Activated T-helper 1 cell treated with anti-CD3 and anti-CD28 coated beads, Interleukin-2, amount 50 U/mL, for 16 hours (primary cell): ENCODE measurements at places on chromosomes 7 and 10.

DNA sequence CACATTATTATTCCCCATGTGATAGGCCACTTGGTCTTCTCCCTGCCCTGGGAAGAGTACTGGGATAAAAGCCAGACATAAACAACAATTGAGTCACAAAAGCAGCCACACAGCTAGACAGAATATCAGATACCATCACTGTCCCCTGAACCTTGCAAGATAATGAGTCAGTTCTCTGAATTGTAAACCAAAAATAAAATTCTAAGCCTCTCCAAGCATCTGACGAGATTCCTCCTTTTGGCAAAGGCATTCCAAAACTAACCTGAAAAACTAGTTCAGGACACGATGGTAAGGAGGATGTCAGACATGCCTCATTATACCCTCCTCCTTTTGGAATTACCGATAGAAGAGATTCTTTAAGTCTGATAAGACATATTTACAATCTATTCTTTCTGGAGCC is 450.7 kb downstream of the HTR7 start:
- DNase-seq: no peak

DNA sequence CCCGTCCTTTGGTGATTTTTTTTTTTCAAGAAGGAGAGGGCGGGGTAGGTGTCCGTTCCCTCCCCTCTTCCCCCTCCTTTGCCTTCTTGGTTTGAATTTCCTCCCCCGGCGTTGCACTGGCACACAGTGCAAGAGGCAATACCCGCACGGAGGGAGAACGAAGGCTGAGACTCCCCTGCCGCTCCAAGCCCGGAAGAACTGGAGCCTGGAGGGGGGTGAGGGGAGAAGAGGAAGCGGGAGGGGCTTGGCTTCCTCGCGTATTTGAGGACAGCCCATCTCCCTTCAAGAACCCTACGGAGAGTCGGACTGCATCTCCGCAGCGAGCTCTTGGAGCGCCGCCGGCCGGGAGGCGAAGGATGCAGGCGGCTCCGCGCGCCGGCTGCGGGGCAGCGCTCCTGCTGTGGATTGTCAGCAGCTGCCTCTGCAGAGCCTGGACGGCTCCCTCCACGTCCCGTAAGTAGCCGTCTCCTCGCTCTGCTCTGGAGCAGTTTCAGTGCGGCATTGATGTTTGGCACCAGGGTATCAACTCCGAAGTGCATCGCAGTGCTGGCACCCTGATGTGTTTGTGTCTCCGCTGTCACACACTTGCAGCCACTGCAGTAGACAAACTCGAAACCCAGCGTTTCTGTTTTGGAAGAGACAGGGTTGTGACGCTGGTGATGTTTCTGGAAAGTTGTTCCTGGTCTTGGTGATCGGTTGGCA is at the start of gene CNTNAP2:
CNTNAP2 (plus strand) TSS at position 281 of the 702 bp plus-strand sequence; CDS start at position 357, 76 bp downstream.
- DNase-seq: no peak

- DNase-seq: no peak
Observed at GRCh38 chr10:97949462-97949861, 81.0 kb downstream of the CRTAC1 start.

GRCh38 chr10:12847361-12847975 is 154.0 kb downstream of the CCDC3 start:
- DNase-seq: no peak

- DNase-seq: no peak
Observed at GRCh38 chr10:4557469-4557868, 268.5 kb upstream of the AKR1E2 start.

- no peak for DNase-seq
Observed at GRCh38 chr10:64846700-64847099, 1325.5 kb downstream of the REEP3 start.

DNA sequence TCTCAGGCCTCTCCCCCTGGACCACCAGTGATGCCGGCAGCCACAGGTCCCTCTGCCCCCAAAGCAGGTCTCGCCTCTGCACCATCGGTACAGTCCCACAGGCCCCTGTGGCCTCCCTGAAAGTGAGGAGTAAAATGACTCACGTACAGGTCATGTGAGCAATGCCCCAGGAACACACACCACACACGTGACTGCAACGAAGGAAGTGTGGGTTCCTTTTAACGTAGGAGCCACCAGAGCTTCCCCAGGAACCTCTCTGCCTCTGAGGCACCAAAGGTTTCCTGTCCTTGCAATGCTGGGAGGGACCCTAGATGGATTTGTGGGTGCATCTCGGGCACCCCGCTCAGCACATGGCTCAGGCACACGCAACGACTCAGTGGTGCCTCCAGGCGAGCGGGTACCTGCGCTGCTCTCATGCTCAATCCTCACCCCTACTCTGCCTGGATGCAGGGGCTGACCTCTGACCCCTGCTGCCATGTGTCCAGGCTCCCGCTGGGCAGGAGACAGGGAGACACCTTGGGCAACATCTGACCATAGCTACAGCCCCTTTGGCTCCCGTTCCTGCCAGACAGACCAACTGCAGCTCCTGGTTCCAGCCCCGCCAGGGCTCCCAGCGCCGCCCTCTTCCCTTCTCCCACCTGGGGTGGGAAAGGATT is 120.7 kb downstream of the PRKAG2 start:
- peak; percentile 43 for DNase-seq

DNA sequence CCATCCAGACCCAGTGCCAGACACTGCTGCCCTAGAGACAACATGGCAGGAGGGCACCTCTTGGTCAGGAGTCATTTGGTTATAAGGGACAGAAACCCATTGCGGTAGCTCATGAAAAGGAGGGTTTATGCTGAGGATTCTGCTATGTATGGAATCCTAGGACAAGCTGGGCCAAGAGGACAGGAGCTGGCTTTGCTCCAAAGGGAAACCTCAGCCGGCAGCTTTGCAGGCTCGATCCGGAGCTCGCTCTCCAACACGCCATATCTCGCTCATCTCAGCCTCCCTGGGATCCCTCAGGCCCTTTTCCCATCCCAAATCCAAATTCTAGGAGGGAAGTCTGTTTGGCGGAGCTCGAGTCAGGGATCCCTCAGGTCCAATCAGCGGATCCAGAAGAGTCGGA is 345.7 kb downstream of the GLRX3 start:
- no peak for DNase-seq

- DNase-seq: no peak
Observed at GRCh38 chr10:1120306-1120705, 64.1 kb downstream of the WDR37 start.

- no peak for DNase-seq
Observed at GRCh38 chr10:44511166-44511565, 126.3 kb upstream of the CXCL12 start.

- DNase-seq: no peak
Observed at GRCh38 chr10:122875843-122876466, 3.4 kb downstream of the FAM24B start.

DNA sequence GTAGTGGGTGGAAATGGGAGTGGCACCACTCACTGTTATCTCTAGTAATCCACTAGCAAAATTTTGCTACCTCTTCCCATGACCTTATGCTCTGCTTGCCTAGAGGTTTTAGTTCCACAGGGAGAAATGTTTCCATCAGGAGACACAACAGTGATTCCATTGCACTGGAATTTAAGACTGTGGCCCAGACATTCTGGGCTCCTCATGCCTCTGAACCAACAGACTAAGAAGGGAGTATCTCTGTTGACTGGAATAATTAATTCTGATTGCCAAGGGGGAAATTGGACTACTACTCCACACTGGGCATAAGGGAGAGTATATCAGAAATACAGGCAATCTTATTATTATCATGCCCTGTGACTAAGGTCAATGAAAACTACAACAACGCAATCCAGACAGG is 16.2 kb upstream of the BRAF start:
- no peak for DNase-seq

- DNase-seq: no peak
Observed at GRCh38 chr10:127576740-127577161, 27.6 kb downstream of the NPS start.

DNA sequence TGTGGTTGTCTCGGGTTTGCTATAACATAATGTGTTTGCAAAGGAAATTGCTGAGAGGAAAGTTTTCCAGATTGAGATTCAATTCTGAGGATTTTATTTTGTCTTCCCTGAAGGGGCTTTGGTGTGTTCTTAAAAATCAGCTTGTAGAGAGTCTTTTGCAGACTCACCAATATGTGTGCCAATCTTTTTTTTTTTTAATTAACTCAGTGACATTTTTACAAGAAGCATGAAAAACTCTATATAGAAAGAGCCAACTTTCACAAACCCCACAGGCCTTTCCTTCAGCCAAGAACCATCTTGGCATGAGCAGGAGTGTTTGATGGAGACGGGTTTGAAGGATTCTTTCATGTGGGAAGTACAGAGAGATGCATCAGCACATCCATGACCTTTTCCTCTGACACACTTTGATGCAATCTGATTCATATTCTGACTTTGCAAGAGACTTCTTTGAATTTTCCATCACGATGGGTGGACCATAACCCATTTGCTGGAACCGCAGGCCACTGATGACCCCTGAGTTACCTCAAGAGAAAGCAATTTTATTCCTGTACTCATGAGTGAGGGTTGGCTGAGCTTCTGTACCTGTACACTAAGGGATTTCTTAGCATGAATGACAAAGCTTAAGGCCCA is 892.6 kb downstream of the XPNPEP1 start:
- DNase-seq: no peak

GRCh38 chr7:151124481-151124880 is 38.2 kb downstream of the AGAP3 start:
- DNase-seq: no peak

GRCh38 chr7:29647020-29647654 is 83.5 kb downstream of the PRR15 start:
- DNase-seq: no peak

DNA sequence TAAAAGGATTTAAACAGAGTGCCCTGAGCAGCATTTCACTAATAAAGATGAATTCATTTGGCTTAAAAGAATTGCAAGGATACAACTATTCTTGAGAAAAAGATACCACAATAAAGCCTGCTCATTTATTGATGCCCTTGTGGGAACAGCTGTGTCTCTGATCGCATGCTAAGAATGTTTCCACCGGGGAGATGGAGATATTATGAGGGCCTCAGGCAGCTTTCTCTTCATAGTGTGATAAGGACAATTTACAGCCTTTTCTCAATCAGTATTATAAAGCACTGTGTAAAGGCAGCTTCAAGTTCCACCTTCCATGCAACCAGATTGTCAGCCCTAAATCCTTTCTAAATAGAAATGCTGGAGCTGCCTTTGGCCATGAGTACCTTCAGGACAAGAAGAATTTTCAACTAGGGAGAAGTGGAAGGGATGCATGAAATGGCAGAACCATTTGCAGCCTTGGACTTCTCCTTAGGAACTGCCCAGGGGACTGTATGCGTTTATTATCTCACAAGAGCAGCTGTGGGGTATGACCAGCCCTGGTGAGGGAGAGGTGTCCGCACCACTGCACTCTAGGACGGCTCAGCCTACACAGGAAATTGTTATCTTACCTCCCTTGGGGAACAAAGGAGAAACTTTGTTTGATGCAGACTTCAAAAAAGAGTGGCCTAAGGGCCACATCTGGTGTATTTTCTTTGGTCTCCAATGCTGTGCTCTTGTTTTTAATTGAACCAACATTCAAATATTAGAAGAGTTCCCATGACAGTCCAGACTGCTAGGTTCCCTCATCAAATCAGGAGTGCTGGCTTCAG is 116.9 kb upstream of the PCGF5 start:
- no peak for DNase-seq

- no peak for DNase-seq
Observed at GRCh38 chr10:52353960-52354394, 39.9 kb downstream of the DKK1 start.

DNA sequence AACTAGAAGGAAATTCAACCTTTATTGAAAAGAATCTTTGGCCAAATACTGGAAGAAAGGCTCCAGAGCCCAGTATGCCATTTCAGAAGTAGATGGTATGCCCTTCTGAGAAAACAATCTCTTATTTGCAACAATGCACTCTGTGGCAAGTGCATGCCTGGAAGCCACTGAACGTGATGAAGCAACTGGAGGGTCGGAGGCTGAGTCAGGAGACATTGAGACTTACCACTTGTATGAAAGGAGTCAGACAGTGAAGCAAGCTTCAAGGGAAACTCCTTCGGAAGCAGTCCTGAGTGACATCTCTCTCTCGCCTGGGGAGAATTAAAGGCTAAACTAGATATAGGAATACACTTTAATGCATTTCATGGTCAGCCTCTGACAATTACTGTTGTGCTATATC is 353.7 kb downstream of the NRG3 start:
- DNase-seq: no peak

- DNase-seq: no peak
Observed at GRCh38 chr7:66948480-66949109, 27.6 kb downstream of the TMEM248 start.

DNA sequence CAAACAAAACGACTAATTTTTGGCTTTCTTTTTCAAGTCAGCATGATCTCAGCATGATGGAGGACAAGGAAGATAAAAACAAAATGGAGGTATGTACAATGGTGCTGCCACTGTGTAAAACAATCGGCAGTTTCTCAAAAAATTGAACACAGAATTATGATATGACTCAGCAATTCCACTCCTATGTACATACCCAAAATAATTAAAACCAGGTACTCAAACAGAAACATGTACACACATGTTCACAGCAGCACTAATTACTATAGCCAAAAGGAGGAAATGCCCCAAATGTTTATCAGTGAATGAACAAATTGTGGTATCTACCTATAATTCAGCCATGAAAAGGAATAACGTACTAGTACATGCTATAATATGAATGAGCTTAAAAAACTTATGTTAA is 29.9 kb downstream of the SNX13 start:
- DNase-seq: no peak

GRCh38 chr7:138248609-138249008 is 172.3 kb downstream of the AKR1D1 start:
- no peak for DNase-seq

DNA sequence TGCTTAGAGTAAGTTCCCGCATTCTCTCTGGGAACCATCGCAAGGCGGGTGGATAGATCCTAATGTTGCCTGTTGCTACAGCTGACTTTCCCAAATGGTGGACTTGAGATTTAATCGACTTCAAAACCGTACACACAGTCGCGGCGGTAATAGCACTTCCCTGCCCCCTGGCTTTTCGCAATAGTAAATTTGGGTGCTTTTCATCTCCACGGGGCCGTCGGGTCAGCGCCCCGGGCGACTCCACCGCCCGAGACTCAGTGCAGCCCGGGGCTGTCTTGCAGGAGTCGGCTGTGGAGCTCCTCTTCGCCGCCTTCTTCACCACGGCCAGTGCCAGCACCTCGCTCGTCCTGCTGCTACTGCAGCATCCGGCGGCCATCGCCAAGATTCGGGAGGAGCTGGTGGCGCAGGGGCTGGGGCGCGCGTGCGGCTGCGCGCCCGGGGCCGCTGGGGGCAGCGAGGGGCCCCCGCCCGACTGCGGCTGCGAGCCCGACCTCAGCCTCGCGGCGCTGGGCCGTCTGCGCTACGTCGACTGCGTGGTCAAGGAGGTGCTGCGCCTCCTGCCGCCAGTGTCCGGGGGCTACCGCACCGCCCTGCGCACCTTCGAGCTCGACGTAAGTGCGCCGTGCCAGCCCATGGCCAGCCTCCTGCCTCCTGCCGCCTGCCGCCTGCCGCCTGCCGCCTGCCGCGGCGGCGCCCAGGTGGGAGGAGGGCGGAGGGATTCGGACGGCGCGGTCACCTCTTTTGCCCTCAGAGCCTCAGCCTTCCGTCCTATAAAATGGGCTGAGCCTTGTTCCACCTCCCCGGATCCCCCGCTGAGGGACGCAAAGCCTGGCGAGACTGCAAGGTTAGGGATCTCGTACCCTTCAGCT is 5.3 kb downstream of the CYP26C1 start:
- DNase-seq: no peak

- no peak for DNase-seq
Observed at GRCh38 chr10:43888586-43888985, 239.9 kb upstream of the ZNF32 start.

GRCh38 chr7:43137811-43138210 is 25.4 kb downstream of the HECW1 start:
- no peak for DNase-seq

GRCh38 chr10:50512743-50513416 is 110.9 kb downstream of the SGMS1 start:
- DNase-seq: no peak
